Activated T-cell treated with anti-CD3 and anti-CD28 coated beads, Interleukin-2, amount 50 U/mL, for 24 hours (primary cell): ENCODE measurements at places on chromosomes 11 and 22.

GRCh38 chr11:57648801-57649735 is 644 bp downstream of the YPEL4 start:
- no peak for DNase-seq
- H3K27ac ChIP-seq: peak overlapping the region; percentile 80
- H3K4me3 ChIP-seq: peak overlapping the region; percentile 67
- no peaks in the 10 kb centered on the region for H3K36me3 ChIP-seq
- peaks cover 46% of the 10 kb centered on the region for H3K4me1 ChIP-seq
- peaks cover 46% of the 10 kb centered on the region for H3K27me3 ChIP-seq

DNA sequence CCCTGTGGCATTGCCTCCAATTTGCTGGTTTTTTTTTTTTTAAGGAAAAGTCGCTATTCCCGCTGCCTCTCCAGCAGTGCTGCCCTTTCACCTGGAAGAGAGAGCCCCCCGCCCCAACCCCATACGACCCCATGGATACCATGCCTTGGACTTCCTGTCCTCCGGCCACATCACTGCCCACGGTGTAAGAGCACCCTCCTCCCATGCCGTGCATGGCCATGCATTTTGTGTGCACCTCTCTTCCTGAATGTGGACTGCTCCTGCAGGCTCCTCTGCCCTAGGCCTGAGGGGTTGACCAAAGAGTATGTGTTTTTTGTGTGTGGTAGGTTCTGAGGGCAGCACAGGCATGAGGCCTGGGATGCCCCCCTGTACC is 65.6 kb upstream of the SPON1 start:
- no peak overlapping the region for H3K4me3 ChIP-seq
- no peaks in the 10 kb centered on the region for H3K27me3 ChIP-seq
- no peak overlapping the region for H3K27ac ChIP-seq
- peaks cover 2% of the 10 kb centered on the region for H3K4me1 ChIP-seq
- no peaks in the 10 kb centered on the region for H3K36me3 ChIP-seq
- DNase-seq: no peak

- no peak overlapping the region for H3K4me3 ChIP-seq
- H3K27ac ChIP-seq: no peak overlapping the region
- no peaks in the 10 kb centered on the region for H3K4me1 ChIP-seq
- no peaks in the 10 kb centered on the region for H3K36me3 ChIP-seq
- DNase-seq: no peak
Measured at GRCh38 chr22:32822179-32822877, 20.8 kb downstream of the TIMP3 start.

DNA sequence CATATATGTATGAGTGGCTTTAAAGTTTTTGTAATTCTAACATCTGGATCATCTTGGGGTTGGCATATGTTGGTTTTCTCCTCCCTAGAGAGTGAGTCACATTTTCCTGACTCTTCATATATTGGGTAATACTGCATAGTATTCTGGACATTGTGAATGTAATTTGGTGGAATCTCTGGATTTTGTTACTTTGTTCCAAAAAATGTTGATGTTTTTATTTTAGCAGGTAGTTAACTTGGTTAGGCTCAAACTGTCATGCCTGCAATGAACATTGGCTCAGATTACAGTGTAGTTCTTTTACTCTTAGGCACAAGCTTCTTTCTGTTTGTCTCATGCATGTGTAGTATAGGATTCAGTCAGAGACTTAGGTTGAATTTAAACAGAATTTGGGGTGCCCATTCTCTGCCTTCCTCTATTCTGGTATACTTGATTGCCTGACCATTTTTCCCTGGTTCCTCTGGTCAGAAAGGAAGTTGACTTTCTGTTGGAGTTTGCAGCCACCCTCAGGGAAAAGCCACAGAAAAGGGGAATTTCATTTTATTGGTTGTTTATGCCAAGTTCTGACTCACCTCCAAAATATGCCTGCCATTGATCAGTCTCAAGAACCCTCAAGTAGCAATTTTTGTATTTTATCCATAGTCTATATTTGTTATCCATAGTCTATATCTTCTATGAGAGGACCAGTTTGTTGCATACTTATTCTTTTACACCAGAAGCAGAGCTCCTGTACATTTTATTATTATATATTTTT is 151.7 kb downstream of the UVRAG start:
- H3K36me3 ChIP-seq: peaks cover 33% of the 10 kb centered on the region
- H3K4me3 ChIP-seq: no peak overlapping the region
- no peak overlapping the region for H3K27ac ChIP-seq

- no peak overlapping the region for H3K27ac ChIP-seq
- no peaks in the 10 kb centered on the region for H3K4me1 ChIP-seq
- no peak for DNase-seq
- no peak overlapping the region for H3K4me3 ChIP-seq
- no peaks in the 10 kb centered on the region for H3K36me3 ChIP-seq
Measured at GRCh38 chr11:1998290-1998689, 648 bp upstream of the H19 start.

DNA sequence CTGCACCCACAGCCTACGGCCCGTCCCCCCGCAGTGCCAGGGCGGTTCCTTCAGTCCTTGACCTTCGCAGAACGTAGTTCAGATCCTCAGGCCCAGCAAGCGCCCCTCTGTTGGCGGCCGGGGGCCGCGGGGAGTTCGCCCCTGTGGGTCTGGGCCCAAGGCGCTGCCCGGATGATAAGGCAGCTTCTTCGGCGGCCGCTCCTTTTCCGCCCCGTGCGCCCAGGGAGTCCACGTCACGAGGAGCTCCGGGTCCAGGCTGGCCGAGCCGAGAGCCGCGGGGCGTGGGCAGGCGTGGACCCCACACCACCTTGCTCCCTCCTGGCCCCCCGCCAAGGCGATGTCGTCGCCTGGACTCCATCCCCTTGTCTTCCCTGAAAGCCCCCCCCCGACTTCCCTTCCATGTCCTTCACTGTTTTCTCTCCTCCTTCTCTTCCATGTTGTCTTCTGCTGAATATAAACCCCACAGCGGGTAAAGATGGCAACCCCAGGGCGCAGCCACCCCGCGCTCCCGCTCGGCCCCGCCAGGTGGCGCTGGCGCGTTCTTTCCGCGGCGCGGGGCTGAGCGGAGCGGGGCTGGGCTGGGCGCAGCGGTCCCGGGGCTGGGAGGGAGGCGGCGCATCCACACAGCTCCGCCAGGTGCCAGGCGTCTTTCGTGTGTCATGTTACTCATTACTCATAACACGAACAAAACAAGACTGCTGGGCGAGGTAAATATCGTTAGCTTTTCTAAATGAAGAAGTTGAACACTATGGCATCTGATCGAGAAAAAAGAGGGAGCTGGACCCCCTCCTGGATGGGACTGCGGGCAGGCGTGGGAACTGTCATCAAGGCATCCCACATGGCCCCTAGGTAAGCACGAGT is 321.0 kb downstream of the NTM start:
- H3K36me3 ChIP-seq: no peaks in the 10 kb centered on the region
- peaks cover 62% of the 10 kb centered on the region for H3K27me3 ChIP-seq
- DNase-seq: peak; percentile 38
- no peak overlapping the region for H3K4me3 ChIP-seq
- H3K27ac ChIP-seq: no peak overlapping the region

DNA sequence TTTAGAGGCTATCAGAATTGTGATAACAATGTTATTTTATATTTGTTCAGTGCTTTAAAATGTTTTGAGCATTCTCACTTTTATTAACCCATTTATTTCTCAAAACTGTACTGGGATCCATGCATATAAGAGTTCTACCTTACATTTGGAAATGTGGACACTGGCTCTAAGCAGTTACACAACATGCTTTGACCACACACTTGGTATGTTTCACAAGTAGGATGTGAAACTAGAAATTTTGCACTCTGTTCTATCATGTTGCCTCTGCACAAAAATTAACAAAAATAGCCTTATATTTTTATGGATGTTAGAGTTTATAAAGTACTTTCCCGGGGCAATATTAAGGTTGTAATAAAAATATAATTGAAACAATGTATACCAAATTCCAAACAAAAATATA is 126.9 kb upstream of the CHORDC1 start:
- H3K4me3 ChIP-seq: no peak overlapping the region
- peaks cover 4% of the 10 kb centered on the region for H3K27me3 ChIP-seq
- H3K36me3 ChIP-seq: no peaks in the 10 kb centered on the region
- H3K27ac ChIP-seq: no peak overlapping the region
- H3K4me1 ChIP-seq: no peaks in the 10 kb centered on the region

GRCh38 chr11:22194306-22194705 is 1.4 kb downstream of the ANO5 start:
- H3K27ac ChIP-seq: no peak overlapping the region
- peaks cover 43% of the 10 kb centered on the region for H3K27me3 ChIP-seq
- no peak overlapping the region for H3K4me3 ChIP-seq
- H3K4me1 ChIP-seq: peaks cover 6% of the 10 kb centered on the region
- no peaks in the 10 kb centered on the region for H3K36me3 ChIP-seq
- no peak for DNase-seq

- no peaks in the 10 kb centered on the region for H3K36me3 ChIP-seq
- H3K27ac ChIP-seq: no peak overlapping the region
- no peak for DNase-seq
- no peak overlapping the region for H3K4me3 ChIP-seq
Measured at GRCh38 chr11:103491777-103492176, 382.6 kb downstream of the DYNC2H1 start.

DNA sequence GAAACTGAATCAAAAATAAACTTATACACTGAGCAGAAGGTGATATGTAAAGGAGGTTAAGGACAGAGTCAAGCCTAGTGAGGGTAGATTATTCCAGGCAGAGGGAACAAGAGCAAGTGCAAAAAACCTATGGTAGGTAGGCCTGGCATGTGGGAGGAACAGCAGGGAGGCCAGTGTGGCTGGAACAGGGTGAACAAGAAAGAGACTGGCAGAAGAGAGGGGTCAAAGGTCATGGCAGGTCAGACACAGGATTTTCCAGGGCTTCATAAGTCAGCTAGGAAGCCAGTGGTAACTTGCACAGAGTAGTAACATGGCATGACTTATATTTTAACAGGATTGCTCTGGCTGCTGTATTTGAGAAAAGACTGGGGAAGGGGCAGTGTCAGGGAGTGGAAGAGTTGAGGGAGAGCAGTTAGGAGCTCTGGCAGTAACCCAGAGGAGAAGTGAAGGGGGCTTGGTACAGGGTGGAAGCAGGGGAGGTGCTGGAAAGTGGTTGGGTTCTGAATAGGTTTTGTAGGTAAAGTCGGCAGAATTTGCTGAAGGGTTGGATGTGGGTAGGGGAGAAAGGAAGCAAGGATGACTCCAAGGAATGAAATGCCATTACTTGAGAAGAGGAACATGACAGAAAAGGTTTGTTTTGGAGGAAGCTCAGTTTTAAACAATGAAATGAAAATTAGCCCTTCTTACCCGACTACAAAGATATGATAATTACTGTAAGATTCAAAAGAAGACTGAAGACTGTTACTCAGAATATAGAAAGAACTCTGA is 86.2 kb downstream of the ZNRF3 start:
- no peak overlapping the region for H3K4me3 ChIP-seq
- H3K36me3 ChIP-seq: no peaks in the 10 kb centered on the region
- peaks cover 72% of the 10 kb centered on the region for H3K27me3 ChIP-seq
- no peaks in the 10 kb centered on the region for H3K4me1 ChIP-seq
- DNase-seq: no peak

- DNase-seq: no peak
- peak overlapping the region; percentile 8 for H3K4me3 ChIP-seq
- peaks cover 75% of the 10 kb centered on the region for H3K36me3 ChIP-seq
- no peaks in the 10 kb centered on the region for H3K27me3 ChIP-seq
Measured at GRCh38 chr22:31626427-31627150, 35.4 kb downstream of the PISD start.

GRCh38 chr11:57641011-57641807 is 8.5 kb downstream of the YPEL4 start:
- H3K27me3 ChIP-seq: peaks cover 51% of the 10 kb centered on the region
- H3K4me1 ChIP-seq: peaks cover 27% of the 10 kb centered on the region
- DNase-seq: no peak

GRCh38 chr11:69249311-69250185 is 44.4 kb upstream of the MYEOV start:
- peak; percentile 16 for DNase-seq
- no peak overlapping the region for H3K4me3 ChIP-seq
- peaks cover 17% of the 10 kb centered on the region for H3K27me3 ChIP-seq
- no peaks in the 10 kb centered on the region for H3K4me1 ChIP-seq
- no peaks in the 10 kb centered on the region for H3K36me3 ChIP-seq
- H3K27ac ChIP-seq: no peak overlapping the region

DNA sequence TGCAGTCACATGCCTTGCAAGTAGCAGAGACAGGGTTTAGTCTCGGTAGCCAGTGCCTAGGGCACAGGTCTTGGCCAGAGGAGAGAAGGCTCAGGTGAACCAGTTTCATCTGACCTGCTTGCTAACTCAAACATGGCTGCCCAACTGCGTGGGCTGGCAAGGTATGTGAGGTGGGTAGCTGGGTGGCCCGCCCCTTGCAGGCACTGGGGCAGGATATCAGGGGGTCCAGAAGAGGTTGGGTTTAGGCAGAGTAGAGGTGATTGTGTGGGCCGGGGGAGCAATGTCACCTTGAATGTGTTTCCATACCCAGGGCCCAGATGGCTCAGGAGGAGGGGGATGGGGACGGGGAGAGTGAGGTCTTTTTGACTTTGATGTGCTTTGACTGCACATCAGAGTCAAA is 37.7 kb downstream of the ST3GAL4 start:
- peaks cover 2% of the 10 kb centered on the region for H3K4me1 ChIP-seq
- no peaks in the 10 kb centered on the region for H3K27me3 ChIP-seq
- no peak overlapping the region for H3K4me3 ChIP-seq
- no peak overlapping the region for H3K27ac ChIP-seq
- no peak for DNase-seq
- no peaks in the 10 kb centered on the region for H3K36me3 ChIP-seq

DNA sequence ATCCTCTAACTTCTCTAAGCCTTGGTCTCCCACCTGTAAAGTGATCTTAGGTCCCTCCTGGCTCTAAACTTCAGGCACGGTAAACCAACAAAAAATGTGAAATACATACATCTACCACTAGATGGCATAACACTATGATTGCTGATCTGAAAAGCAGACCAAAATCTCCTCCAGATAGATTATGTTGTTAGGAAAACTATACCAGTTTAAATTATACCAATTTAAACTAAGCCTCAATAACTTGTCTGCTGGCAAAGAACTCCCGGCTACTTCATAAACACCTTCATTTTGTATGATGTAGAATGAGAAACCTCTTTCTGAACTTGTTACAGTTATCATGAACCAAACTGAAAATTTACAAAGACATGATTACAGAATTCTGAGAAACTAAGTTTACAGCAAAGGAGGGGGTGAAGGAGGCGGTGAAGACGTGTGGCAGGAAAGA is 85.9 kb downstream of the SBF2 start:
- H3K27me3 ChIP-seq: no peaks in the 10 kb centered on the region
- H3K4me1 ChIP-seq: no peaks in the 10 kb centered on the region
- H3K27ac ChIP-seq: no peak overlapping the region
- H3K36me3 ChIP-seq: no peaks in the 10 kb centered on the region
- no peak for DNase-seq
- H3K4me3 ChIP-seq: no peak overlapping the region

DNA sequence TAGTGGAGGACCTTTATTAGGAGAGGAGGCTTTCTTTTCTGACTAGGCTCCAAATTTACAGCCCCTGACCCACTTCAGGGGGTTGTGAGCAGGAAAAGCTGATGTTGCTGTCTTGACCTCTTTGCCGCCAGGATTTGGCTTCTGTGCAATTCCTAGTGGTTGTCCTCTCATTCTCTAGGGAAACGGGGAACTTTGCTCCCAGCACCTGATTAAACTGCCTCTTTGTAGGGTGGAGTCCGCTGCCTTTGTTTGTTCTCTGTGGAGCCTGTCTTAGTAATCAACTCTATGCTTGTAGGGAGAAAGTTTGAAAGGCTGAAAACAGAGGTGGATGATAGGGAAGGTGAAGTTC is 16.3 kb downstream of the CTNND1 start:
- peaks cover 25% of the 10 kb centered on the region for H3K4me1 ChIP-seq
- no peaks in the 10 kb centered on the region for H3K27me3 ChIP-seq
- no peaks in the 10 kb centered on the region for H3K36me3 ChIP-seq
- H3K4me3 ChIP-seq: no peak overlapping the region
